Stimulated activated CD8-positive, alpha-beta memory T cell treated with anti-CD3 and anti-CD28 coated beads, Interleukin-15, amount 100 ng/mL, for 1 hour (primary cell): ENCODE measurements at places on chromosomes 13 and 19.

DNA sequence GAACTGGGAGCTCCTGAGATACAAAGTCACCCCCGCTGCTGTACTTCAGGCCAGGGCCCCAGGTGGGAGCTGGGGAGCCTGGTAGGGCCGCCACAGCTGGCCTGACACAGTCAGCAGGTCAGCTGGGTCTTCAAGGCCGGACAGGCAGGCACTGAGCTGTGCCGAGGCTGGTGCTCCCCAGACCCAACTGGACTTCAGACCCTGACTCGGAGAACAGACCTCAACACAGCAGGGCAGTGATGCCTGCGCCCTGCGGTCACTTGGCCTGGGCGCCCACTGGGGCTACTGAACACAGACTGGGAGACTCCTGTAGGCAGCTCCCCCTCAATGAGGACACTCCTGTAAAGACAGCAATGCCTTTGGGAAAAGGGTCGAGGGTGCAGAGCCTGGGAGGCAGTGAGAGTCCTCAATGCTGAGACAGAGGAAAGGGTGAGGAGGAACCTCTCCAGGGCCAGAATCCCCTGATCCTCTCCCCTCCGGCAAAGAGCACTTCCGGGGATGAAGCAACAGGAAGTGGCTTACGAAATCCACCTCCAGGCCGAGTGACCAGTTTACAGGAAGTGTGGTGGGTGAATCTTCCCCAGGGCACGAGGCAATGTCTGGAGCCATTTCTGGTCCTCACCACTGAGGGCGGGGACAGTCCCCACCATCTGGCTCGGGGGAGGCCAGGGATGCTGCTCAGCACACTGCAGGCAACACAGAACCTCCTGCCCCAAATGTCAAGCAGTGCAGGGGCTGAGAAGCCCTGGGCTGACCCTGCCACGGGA, 40.8 kb upstream of the ISYNA1 start:
- DNase-seq: no peak

DNA sequence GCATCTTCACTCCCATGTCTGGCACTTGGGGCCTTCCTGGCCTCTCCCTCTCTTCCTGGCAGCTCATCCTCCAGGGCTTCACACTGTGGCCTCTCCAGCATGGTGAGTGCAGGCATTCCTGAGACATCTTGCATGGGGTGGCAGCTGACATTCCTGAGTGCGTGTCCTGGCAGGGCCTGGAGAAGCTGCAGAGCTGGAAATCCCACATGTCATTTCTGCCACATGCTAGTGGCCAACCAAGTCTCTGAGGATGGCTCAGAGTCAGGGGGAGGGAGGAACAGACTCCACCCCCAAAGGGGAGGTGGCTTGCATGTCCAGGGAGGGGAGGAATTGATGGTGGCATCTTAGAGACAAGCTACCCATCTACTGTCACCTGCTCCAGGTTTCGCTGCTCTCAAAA, 41.6 kb upstream of the AMER2 start:
- DNase-seq: no peak

GRCh38 chr13:59016250-59016649, 1147.5 kb downstream of the DIAPH3 start:
- no peak for DNase-seq

- no peak for DNase-seq
Measured at GRCh38 chr13:65631078-65631477, 1599.1 kb downstream of the PCDH9 start.

DNA sequence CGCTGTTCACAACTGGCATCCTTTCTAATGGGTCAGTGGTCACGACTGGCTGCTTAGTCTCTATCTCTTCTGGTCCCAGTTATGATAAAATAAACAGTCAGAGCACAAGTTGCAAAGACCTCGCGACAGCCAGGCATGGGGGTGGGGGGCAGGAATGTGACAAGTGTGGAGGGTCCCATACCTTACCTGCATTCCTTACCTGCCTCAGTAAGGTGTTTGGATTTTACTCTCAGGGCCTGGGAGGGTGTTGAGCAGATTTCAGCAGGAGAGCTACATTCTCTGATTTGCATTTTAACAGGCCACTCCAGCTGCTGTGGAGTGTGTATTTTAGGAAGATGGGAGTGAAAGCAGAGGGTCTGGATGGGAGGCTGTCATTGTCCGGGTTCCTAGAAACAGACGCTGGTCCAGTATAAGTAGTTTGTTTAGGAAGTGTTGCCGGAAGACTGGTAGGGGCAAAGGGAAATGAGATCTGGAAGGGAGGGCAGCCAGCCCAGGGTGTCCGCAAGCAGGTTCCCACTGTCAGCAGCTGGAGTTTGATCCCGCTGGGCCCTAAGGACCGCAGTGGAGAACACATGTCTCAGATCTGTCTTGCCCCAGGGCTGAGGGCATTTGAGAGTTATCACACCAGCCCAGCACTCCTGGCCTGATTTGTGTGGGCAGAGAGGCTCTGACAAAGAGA, 920.0 kb downstream of the UQCRFS1 start:
- DNase-seq: no peak

DNA sequence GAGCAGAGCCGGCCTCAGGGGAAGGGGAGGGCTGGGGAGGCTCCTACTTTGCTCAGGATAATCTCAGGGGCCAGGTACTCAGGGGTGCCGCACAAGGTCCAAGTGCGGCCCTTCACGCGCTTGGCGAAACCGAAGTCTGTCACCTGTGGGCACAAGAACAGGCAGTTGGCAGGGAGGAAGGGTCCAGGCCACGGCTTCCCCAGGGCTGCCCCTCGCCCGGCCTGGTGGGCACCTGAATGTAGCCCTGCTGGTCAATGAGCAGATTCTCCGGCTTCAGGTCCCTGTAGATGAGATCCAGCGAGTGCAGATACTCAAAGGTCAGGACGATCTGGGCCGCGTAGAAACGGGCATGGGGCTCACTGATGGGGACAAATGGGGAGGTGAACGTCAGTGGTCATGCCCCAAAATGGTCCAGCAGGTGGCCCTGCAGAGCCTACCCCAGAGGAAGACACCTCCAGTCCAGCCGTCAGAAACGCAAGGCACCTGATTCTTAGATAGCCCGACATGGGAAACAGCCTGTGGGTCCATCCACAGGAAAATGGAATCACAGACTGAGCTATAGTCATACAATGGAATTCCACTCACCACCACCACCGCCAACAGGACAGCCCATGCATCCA, 7.1 kb upstream of the SAMD1 start:
- DNase-seq: no peak

- no peak for DNase-seq
Measured at GRCh38 chr19:49441960-49442350, 628 bp upstream of the SLC17A7 start.

DNA sequence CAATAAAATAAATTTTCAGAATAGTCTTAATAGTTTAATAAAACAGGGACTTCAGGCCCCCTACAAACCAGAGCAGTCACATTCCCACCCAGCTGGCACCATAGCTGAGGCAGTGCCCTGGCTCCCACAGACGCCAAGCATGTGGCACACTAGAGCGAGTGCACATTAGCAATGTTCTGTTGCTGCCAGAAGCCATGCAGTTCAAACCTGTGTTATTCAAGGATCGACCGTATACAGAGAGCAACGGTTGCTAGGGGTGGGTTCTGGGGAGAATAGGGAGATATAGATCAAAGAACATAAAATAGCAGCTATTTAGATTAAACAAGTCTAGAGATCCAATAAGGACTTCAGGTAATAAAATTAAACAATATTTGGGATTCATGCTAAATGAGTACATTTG, 419.3 kb upstream of the KLHL1 start:
- no peak for DNase-seq

DNA sequence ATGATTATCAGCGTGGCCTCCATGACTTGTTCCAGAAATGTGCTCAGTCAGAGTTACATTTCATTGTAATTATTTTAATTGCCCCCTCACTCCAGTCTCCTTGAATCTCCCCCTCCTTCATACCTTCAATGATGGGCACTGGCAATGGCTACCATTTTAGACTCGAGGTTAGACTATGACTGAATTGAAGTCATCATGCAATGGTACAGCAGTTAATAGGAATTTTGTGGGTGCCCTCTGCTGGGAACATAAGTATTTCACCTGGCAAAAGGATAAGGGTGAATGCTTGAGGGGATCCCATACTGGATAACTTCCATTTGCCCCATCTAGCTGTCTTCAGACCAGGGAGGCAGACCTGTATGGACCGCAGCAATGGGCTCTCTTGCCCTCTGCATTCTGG, 32.2 kb upstream of the USP12 start:
- DNase-seq: no peak
